ENCODE measurements at places on chromosomes 5 and 9.

GRCh38 chr5:125552486-125552885 is 806.0 kb upstream of the ZNF608 start:
- no peak for DNase-seq

DNA sequence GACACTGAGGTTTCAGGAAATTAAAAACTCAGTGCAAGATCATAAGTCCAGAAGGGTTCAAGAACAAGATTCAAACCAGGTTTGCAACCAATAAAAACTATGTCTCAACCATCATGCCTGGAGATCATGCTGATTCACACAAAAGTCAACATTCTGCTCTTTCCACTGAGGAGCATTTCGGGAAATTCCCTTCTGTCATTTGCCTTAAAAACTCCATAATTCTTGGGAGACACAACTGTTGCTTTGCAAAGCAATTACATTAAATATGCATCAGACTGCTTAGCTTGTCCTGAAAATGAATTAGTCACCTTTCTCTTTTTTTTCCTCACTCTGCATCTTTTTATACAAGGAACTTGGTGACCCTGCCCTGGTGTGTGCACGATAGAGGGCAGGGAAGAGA is 275.9 kb upstream of the ZNF462 start:
- no peak for DNase-seq

DNA sequence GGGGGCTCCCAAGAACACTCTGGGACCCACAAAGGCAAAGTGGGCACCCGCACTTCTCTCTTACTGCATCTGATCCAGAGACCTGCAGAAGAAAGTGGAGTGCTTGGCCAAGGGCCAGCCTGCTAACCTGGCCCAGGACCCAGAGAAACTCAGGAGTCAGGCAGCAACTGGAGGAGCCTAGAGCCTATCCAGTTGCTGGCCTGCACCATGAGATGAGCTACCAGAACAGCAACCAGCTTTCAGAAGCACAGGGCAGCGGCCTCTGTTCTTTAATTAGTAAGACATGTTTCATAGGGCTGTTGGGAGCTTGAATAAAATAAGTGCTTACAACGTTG is 298.3 kb downstream of the GADD45G start:
- DNase-seq, result no peak

DNA sequence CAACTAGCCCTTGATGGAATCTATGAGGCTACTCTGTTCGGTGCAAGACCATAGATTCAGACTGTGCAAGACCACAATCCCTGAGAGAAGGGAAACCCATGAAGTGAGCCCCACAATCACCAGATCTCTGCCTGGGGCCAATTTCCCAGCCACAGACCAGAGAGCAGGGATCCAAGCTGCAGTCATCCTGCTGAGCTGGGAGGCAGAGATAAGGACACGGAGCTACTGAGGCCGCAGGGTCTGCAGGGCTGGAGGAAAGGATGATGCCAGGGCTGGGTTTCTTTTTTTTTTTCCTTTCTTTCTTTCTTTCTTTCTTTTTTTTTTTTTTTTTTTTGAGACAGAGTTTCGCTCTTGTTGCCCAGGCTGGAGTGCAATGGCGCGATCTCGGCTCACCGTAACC is 47.7 kb upstream of the FUBP3 start:
- DNase-seq, result no peak

DNA sequence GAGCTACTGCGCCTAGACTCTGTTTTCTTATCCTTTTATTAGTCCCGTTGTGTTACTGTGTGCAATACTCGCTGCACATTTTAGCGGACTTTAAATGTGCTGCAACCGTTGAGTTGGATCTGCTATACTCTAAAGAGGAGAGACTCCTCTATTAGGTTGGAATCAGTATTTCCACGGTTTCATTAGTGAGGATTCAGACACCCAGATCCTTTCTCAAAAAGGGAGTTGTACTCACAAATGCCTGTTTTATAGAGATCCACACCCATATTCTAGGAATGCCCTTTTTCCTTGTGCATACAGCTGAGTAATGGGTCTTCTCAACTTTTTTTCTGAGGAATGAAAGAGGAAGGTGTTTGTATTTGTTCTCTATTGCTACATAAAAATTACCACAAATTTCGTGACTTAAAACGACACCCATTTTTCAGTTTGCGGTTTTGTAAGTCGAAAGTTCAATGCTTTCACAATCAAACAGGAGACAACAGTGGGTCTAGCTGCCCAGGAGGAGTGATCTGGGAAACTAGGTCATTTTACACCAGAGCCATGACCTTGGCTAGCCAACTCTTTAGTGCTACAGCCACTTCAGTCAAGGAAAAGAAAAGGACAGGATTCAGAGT is 52.8 kb upstream of the SLC44A1 start:
- no peak for DNase-seq

- no peak for DNase-seq
Measured at GRCh38 chr9:76984486-76984885, 35.0 kb upstream of the FOXB2 start.

- DNase-seq, result no peak
Measured at GRCh38 chr9:76486151-76486550, 27.2 kb downstream of the GCNT1 start.

DNA sequence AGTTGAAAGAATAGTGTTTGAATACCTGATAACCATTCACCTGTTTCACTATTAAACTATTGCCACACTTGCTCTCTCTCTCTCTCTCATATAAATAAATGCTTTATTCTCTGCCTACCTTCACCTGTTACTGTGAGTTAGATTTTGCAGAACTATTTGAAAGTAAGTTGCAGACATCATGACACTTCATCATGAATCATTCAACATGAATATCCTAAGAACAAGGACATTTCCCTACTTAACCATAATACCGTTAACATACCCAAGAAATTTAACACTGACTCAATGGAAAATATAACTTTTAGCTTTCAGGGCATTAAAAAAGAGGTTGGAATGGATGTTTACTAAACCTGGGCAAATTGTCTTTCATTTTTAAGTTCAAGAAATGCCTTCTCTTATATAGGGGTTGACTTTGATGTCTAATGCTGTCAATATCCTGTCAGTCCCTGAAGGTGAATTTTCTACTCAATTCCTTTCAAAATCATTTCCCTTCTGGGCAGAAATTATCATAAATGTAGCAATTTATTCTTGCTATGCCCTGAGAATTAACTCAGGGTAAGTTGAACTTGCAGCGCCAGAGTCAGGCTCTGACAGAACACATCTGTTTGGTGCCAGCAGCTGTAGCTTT is 582.6 kb upstream of the TLE4 start:
- DNase-seq, result no peak

DNA sequence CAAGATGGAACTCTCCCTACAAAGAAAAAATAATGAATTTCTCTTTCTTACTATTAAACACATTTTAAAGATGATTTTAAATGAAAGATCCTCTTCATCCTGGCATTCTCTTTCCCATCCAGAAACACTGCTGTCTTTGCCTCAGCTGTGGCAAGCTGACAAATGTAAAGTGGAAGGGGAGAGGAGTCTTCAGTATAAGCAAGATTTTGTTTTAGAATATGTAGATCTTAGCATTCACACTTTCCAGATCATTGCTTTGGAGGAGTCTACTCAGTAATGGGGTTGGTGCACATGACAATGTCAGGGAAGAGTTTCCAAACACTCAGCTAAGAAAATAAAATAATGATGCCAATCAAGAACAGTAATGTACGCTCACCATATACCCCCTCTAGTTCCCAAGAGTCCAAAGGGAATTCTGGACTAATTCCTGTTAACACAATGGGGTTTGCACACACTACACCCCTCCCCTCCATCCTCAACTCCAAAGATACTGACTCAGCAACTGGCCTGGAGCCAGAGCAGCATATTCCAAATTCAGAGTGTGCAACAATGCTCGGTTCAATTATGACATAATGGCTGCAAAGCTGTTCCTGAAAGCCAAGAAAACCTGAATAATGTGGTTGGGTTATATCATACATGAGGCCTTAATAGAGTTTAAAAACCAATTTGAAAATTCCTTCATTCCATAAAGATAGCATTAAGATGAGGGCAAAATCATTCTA is 4.6 kb downstream of the C5orf63 start:
- no peak for DNase-seq

- no peak for DNase-seq
Measured at GRCh38 chr5:158606233-158606632, 493.5 kb downstream of the EBF1 start.

DNA sequence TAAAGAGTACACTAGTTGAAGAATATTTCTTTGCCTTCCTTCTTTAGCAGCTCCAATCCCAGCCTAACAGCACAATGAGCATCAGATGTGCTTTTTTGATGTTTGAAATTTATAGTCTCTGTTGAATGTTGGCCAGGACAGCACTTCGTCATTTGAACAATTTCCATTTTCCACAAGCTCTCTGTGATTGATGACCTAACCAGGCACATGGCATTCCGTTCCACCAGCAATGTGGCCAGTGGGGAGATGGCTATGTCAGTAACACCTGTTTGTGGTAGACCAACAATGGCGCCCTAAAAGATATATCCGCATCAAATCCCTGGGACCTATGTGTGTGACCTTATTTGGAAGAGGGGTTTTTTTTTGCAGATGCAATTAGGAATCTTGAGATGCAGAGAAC is 66.8 kb downstream of the PALM2AKAP2 start:
- no peak for DNase-seq

GRCh38 chr9:33851301-33851700 is 34.3 kb downstream of the UBE2R2 start:
- no peak for DNase-seq

DNA sequence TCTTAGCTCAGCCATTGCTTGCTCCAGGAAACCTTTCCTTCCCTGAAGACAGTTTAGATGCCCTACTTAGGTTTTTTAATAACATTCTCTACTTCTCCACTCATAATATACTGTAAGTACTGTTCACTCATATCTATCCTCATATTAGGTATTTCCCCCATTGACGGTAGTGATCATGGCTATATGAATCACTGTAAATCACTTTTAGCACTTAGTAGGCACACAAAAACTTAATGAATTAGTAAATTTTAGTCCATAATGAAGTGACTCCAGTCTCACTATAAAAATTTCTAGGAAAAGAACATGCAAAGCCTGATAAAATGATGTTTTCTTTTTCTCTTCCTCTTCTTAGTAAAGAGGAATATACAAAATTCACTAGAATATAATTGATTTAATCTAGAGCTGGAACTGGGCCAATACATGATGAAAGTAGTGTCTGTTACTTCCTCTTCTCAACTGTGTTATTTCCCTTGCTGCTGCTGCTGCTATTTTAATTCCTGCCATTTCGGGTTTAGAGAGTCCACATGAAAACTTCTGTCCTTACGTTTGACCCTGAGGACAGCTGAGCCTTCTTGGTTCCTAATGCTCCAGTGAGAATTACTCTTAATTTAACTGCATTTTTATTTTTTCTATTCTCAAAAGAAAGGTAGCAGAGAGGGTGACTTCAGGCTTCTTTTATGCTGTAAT is 73.5 kb downstream of the LNPEP start:
- no peak for DNase-seq

- no peak for DNase-seq
Measured at GRCh38 chr5:81241961-81242648, 9.0 kb downstream of the CKMT2 start.

DNA sequence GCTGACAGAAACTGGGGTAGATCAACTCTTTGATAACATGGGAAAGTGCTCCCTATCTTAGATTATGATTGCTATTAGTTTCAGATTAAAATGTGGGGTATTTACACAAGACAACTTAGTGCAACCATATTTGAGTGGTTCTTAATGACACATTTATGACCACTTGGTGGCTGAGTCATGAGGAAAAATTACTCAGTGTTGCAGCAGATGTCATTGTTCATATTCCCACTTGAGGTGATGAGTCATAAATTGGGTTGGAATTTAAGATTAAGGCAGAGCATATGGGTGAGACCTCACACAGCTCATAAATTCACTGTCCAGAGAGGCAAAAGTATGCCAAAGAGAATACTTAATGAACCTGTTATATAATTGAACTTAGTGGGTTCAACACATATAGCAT is 408.3 kb downstream of the DMRT2 start:
- no peak for DNase-seq

- no peak for DNase-seq
Measured at GRCh38 chr5:171945066-171945465, 61.4 kb downstream of the FBXW11 start.

GRCh38 chr9:110093417-110093816 is 114.5 kb downstream of the C9orf152 start:
- no peak for DNase-seq

GRCh38 chr9:18544456-18544855 is 70.5 kb downstream of the ADAMTSL1 start:
- no peak for DNase-seq

- no peak for DNase-seq
Measured at GRCh38 chr9:137308057-137308619, 6.1 kb upstream of the NRARP start.

GRCh38 chr5:113510836-113511451 is 2.5 kb upstream of the YTHDC2 start:
- DNase-seq, result no peak

DNA sequence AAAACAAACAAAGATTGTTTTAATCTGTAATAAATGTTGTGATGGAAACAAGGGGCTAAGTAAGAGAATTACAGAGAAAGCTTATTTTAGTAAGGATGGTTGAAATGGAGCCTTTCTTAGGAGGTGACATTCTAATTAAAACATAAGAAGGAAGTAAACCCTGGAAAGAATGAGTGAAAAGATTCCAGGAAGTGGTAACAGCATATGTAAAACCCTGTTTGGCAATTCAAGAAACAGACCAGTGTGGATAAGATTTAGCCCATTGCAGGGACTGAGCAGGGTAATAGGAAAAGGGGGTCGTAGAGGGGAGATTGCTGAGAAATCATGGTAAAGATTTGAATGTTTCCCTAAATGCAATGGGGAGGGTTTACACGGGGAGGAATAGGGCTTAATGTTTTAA is 21.6 kb upstream of the PIP5K1B start:
- DNase-seq, result no peak

DNA sequence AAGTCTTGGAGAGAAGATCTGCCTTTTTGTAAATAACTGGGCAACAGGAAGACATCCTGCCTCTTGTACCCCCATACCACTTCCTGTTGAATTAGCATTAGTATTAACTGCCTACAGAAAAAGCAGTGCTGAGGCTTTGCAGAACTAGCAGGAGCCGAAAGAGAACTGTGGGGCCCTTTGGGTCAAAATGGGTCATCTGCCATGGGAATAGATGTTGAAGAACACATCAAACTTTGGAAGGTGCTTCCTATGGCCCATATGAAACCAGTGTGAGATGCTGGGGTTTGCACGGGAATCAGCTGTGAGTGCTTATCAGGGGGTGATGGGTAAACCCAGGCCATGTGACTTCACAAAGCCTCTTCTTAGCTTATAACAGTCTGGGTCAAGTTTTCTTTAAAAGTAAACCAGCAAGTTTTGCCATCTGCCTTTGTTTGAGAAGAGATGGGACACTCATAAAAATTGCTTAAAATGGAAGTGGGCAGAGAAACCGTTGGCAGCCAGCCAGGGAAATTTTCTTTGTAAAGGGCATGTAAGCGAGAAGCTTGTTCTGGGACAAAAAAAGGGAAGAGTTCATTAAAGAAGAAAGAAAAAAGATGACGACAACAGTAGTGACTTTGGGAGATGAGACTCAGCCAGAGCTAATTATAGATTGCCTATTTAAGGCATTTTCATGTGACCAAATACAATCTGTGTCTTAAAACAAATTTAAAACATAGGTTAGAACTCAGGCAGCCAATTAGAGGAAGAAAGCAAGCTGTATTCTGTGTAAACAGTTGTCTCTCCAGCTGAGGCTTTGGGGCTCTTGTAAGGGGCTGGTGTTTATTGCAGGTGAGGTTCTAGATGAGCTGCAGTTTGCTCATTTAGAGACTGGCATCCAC is 4.4 kb downstream of the SLC25A25 start:
- DNase-seq, result peak; percentile 37

GRCh38 chr9:127854184-127854806 is at the start of gene ENG:
Gene ENG, minus strand, starts transcription at chr9:127854658. Its CDS starts 303 bp downstream, at chr9:127854355.
- no peak for DNase-seq

GRCh38 chr9:38153152-38153909 is 84.3 kb upstream of the SHB start:
- DNase-seq, result no peak

GRCh38 chr9:113343732-113344231 is 3.7 kb upstream of the WDR31 start:
- no peak for DNase-seq
